ENCODE measurements at places on chromosomes 5 and 9.

GRCh38 chr5:174614500-174615135, 109.8 kb upstream of the MSX2 start:
- no peak for DNase-seq

DNA sequence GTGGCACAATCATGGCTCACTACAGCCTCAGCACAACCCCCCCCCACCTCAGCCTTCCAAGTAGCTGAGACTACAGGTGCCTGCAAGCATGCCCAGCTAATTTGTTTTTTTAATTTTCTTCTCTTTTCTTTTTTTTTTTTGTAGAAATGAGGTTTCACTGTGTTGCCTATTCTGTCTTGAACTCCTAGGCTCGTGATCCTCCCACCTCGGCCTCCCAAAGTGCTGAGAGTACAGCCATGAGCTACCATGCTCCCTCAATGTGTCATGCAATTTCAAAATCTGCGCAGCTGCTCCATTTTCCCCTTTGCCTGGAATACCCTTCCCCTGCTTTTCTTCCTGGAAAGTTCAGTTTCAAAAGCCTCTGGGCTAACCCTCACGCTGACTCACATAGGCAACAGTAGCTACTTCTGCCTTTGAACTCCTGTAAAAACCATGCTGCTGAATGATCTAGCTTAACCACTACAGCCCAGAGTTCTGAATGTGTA, 71.0 kb upstream of the IL7R start:
- no peak for DNase-seq

GRCh38 chr5:178580271-178580955, 9.8 kb downstream of the COL23A1 start:
- DNase-seq, result no peak

DNA sequence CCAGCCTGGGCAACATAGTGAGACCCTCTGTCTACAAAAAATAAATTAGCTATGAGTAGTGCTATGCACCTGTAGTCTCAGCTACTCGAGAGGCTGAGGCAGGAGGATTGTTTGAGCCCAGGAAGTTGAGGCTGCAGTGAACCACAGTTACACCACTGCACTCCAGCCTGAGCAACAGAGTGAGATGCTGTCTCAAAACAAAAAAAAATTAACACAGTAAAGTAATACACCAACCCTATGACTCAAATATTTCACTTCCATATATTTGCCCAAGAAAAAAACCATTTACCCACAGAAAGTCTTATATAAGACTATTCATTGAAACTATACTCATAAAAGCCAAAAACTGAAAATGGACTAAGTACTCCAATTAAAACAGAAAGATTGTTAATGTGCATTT, 16.2 kb downstream of the SMIM23 start:
- DNase-seq, result no peak

DNA sequence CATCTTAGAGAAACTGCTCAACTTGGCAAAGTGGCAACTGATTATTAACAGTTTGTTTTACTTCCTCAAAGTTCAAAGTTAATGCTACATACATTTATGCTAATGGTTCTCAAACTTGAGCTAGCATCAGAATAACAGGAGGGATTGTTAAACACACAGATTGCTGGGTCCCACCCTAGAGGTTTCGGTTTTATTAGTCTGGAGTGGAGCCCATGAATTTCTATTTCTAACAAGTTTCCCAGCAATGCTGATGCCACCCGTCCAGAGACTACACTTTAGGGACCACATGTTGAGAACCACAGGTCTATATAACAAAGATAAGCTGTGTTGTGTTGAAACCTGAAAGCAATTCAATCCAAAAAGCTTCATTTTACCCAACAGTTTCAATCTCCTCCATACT, 95.3 kb downstream of the FBXW11 start:
- no peak for DNase-seq

- DNase-seq, result no peak
Measured at GRCh38 chr9:123349691-123350480, 6.1 kb upstream of the CRB2 start.

DNA sequence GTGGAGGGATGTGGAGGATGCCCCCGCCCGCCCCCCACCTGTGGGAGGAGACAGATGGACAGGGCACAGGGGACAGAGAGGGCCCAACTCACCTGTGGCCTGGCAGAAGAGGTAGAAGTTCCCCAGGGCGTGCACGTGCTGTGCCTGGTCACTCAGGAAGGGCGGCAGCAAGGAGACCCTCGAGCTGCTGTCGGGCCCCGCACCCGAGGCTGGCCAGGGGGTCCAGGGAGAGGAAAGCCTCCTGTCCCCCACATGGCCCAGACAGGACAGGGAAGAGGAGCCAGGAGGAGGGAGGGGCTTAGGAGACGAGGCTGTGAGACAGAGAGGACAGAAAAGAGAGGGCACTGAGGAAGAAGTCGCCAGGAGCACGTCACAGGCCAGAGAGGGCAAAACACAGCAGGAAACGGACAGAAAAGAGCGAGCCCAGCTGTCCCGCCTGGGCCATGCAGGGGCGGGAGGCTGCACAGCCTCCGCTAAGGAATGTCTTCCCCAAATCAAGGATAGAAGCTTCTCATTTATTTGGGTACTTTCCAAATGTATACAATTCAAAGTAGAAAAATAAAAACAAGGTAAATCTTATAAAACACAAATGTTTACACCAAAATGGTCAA, 58.5 kb downstream of the SECISBP2 start:
- no peak for DNase-seq

- DNase-seq, result no peak
Measured at GRCh38 chr5:167261309-167262100, 1029.9 kb upstream of the WWC1 start.

DNA sequence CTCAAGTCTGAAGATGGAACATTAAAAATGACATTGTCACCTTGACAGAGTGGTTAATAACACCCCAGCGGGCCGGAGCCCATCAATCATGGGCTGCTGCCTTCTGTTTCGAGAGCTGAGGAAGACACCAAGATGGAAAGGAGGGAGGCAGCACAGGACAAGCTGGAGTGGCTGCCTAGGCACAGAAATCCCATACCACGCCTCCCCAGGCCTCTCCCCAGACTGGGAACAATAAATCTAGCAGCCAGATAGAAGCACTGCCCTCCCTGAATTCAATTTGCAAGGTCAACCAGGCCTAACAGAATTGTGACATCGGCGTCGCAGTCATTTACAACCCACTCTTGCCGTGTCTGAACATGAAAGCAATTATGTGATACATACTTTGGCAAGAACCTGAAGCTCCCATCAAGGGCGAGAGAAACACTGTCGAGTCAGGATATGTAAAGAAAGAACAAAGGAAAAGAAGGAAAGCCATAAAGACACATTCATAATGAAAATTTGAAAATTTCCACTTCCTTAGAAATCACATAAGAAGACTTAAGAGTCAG, 35.4 kb upstream of the ZNF354A start:
- DNase-seq, result no peak

DNA sequence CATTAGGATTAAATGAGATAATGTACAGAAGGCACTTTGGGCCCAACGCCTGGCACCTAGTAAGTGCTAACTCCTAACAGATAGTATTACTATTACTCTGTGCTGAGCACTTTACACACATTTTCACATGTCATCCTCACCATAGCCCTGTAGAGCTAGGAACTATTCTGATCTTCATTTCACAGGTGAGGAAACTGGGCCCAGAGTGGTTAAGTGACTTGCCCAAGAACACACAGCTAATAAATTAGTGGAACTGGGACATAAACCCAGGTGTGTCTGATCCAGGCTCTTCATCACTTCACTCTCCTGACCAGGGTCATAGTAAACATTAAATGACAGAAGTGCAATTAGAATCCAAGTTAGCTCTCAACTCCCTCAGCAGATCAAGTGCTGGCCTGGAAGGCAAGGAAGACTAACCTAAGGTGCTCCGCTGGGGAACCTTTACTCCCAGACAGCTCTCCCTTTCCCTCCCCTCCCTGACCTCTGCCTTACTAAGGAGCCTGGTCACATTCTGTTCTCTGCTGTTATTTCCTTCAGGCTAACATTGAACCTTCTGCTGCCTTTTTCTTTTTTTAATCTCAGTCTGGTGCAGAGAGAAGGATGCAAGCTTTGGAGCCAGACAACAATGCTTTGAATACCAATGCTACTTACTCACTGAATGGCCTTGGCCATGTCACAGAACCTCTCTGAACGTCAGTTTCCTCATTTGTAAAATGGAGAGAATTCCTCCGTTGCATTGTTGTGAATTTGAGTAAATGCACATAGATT, 4.1 kb upstream of the ADRA1B start:
- DNase-seq, result no peak

DNA sequence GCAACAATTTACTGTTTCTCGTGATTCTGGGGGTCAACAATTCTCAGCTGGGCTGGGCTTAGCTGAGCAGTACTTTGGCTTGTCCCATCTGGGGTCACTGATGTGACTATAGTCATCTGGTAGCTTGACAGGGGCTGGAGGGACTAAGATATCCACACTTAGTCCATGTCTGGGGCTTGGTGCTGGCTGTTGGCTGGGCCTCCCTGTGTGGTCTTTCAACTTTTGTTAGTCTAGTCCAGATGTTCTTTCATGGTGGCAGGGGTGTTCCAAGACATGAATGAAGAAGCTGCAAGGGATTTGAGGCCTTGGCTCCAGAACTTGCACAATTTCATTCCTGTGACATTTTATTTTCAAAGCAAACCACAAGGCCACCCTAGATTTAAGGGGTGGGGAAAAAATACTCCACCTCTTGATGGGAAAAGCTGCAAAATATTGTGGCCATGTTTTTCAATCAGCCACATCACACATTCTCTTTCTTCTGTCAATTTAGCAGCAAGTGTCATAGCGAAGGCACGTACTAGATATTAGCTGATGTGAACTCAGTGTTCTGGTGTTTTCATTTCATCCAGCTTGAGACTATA, 59.2 kb downstream of the TSSK1B start:
- DNase-seq, result no peak

DNA sequence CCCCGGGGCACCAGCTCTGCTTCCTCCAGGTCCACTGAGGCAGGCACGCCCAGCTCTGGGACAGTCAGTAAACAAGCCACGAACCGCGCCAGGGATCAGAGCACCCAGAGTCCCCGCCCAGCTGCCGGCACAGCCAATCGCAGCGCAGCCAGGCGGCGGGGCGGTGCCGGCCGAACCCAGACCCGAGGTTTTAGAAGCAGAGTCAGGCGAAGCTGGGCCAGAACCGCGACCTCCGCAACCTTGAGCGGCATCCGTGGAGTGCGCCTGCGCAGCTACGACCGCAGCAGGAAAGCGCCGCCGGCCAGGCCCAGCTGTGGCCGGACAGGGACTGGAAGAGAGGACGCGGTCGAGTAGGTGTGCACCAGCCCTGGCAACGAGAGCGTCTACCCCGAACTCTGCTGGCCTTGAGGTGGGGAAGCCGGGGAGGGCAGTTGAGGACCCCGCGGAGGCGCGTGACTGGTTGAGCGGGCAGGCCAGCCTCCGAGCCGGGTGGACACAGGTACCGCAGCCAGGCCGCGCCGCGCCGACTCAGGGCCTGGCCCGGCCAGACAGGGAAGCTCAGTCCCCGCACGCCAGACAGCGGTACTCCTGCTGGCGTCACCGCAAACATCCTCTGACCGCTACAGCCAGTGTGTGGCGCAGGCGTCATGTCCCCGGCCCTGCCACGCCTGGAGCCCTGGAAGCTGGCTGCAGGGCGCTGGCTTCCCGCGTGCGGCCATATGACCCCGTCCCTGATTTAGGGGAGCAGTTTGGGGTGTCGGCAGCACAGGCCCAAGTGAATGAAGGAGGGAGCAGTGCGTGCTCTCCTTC, at the start of gene CTSL:
Gene CTSL (plus strand): TSS at position 220 of the 810 bp plus-strand sequence. CDS start 1,485 bp downstream, outside the sequence.
- DNase-seq, result peak; percentile 40

DNA sequence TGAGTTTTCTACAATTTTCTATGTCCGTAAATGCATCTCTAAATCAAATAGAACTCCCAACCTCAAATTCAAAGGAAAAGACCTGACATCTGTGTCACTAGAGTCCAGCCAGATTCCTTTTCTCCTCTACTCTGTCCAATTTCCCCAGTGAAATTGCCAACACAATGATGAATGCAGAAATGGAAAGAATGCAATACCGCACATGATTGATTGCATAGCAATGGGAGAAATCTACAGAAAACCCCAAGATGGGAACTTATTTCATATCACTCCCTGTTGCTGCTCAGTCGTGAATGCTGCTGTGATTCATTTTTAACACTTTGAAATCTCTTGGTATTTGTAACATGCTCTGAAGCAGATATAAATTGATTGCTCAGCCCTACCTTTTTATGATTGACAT, 355.1 kb upstream of the TUSC1 start:
- DNase-seq, result no peak

DNA sequence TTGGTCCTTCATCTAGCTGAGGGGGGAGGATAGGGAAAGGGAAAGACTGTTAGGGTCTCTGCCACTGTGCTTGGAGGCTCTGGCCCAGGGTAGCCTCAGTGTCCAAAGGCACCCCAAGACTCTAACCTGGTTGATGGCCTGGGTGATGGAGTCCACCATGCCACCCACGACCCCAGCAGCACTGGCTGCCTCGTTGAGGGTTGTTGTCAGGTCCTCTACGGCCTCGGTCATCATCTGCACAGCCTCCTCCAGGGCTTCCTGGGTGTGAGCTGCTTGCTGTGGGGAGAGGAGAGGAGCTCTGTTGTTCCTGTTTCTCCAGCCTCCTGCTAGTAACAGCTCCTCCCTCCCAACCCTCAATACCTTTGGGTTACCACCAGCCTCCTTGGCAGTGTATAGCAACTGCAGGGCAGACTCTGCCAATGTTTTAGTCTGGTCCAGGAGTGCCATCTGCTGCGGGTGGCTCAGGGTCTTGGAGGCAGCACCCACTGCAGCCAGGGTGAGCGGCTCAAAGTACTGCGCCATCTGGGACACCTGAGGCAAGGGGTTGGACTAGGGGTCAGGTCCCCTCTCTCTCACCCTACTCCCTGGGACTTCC, 16.2 kb upstream of the TPM2 start:
- DNase-seq, result no peak

- no peak for DNase-seq
Measured at GRCh38 chr9:5435912-5436311, 1.8 kb downstream of the PLGRKT start.

DNA sequence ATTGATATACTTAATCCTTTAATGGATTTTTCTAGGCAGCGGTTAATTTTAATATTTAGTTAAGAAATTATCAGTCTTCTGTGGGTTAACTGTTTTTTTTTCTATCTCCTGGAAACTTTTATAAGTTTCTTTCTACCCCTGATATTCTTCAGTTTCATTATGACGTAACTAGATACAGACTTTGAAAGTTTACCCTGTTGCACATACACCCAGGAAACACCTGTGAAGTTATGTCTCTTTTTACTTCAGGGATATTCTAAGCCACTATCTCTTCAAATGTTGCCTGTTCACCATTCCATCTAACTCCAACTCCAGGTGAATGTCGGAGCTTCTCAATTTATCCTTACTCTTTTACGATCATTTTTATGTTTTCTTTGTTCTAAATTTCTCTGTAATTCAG, 329.0 kb downstream of the ICE1 start:
- DNase-seq, result no peak

DNA sequence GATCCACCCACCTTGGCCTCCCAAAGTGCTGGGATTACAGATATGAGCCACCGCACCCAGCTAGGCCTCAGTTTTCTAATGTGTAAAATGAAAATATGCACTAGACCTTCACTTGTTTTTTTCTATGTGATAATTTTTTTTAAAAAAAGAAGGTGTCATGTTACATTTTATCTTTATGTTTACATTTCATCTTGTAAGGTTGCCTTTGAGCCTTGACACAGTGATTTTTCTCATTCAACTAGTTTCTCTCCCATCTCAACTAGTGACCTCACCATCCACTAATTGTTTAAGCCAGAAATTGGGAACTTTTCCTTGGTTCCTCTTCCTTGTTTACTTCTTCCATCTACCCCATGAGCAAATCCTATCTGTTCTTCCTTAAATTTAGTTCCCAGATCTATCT, 21.5 kb downstream of the TMC1 start:
- DNase-seq, result no peak

Data from DMS 273 treated with DMSO at 0.1 percent for 48 hours (cell line).